ENCODE measurements at places on chromosomes 7 and 10. TPM values are rescaled to one million over a fixed set of nuclear protein-coding genes. Genes with fewer than 3 reads are reported as not detected.

DNA sequence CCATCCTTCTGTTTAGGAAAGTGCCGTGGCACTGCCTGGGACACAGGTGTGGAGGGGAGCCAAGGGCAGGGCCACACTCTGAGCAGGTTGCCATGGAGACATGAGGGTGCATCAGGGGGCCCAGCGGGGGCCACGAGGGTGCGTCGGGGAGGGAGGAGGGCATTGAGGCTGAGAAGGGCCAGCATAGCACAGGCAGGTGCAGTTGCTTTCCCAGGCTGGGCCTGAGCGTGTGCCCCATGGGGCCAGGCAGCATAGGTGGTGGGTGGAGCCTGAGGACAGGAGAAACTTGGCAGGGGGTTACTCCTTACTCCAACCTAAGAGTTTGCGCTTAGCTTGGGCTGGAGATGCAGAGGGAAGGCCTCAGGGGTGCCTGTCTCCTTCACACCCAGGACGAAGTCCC lies 15.2 kb downstream of the YKT6 start:
- DNase-seq = no peak

GRCh38 chr10:35600193-35600592 lies 4.9 kb upstream of the GJD4 start:
- no peak for DNase-seq

DNA sequence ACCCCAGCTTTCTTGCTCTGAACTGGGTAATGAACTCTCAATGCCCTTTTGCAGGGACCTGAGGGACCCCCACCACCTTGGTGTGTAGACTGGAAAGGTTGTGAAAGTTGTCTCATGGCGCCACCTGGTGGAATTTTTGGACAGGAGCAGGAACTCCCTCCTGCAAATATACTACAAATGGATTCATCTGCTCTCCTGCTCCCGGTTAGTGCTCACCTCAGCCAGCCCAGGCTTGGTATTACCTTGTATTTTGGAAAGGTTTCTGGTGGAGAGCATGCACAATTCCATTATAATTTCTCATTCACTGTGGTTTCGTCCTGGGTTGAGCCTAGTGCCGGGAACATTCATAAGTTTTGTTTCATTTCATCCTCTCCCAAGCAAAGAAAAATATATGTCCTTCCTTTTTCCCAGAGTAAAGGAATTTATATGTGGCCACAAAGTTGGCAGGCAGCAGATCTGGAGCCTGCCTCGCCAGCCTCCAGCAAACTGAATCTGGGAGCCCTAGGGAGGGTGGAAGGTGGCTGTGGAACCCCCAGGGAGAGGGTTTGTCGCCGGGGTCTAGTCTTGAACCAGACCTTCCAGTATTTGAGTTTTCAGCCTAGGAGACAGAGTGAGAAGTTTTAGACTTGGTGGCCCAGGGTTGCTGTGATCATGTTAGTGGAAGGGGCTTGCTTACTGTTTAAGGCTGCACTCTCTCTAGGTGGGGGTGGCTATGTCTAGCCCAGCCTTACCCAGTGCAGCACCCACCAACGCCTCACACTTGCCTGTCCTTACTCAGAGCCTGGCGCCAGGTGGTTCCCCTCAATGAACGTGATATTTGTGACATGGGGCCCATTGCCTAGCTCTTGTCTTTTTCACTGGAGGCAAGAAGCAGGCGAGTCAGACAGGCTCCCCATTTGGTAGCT lies 9.5 kb downstream of the FAM241B start:
- peak; percentile 67 for DNase-seq

- DNase-seq = peak; percentile 90
Observed at GRCh38 chr7:42237811-42238541, 967 bp upstream of the GLI3 start.

DNA sequence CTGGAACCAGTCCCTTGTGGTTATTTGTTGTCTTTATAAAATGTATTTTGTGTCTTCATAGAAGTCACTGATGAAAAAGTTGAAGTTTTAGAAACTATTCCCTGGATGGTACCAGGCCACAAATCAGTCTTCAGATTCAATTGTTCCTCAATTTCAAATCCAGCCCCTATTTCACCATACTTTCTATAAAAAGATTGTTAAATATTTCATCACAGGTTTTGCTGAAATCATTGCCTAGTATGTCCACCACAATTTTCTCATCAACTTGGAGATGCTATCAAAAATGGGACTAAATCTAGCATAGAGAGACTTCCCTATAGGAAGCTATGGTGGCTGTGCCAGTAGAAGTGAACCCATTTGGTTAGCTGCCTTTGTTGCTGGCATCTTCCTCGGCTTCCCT lies 118.5 kb downstream of the RAB18 start:
- DNase-seq = no peak

GRCh38 chr10:85795460-85795859 lies 571.1 kb downstream of the GRID1 start:
- no peak for DNase-seq

- DNase-seq = no peak
Observed at GRCh38 chr7:106273009-106273668, 11.6 kb downstream of the NAMPT start.

GRCh38 chr10:96287392-96288105 lies 16.2 kb upstream of the BLNK start:
- no peak for DNase-seq

- no peak for DNase-seq
Observed at GRCh38 chr7:44980393-44981034, 1.7 kb upstream of the MYO1G start.

GRCh38 chr10:130471486-130471885 lies 335.3 kb downstream of the GLRX3 start:
- DNase-seq = no peak

GRCh38 chr10:38038932-38039245 lies 28.4 kb downstream of the ZNF33A start:
- no peak for DNase-seq

- no peak for DNase-seq
Observed at GRCh38 chr10:2143213-2143835, 406.0 kb upstream of the ADARB2 start.

DNA sequence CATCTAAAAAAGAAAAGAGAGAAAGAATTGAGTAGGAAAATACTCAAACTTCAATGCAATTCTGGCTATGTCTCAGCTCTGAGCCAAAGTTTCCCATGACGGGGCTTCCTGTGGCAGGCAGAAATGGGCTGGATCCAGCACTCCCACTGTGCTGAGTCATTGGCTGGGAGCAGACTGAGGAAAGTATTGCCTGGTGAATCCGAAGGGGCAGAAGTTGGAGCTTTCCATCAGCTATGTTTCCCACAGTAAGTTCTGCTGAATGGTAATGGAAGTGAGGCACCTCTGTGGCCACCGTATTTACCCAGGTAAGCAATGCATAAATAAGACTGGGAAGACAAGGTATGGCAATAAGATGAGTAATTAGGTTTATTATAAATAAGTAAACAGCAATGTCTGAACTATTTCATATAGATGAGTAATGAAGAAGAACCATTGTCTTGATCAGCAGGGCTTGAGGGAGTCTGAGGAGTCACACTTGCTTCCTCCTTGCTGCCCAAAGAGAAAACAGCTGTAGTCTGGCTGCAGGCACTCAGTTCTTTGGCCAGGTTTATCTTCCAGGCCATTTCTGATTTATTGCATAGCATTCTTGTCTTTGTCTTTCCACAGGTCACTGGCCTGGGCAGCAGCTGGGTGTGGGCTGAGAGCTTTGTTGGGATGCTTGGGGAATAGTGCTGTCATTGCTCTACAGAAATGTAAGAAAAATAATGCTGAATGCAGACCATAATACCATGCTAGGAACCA lies 255.3 kb downstream of the DNAJB9 start:
- peak; percentile 49 for DNase-seq

- no peak for DNase-seq
Observed at GRCh38 chr7:133931053-133931452, 196.1 kb upstream of the LRGUK start.

DNA sequence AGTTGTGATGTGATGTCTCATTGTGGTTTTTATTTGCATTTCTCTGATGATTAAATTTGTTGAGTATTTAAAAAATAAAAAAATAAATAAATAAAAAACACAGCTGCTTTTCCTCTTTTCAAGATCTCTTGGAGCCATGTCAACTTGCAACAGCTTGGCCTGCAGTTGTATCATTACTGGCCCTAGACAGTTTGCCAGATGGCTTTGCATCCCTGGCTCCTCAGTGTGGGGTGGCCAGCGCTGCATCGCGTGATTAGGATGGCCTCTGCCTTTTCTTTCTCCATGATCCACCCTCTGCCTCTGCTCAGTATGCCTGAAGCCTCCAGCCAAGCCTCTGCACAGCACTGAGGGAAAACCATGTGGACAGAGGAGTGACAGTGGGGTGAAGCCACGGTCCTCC lies 96.8 kb downstream of the PPP1R3C start:
- DNase-seq = peak; percentile 33

GRCh38 chr10:78600740-78601139 lies 468.0 kb upstream of the ZMIZ1 start:
- DNase-seq = no peak

DNA sequence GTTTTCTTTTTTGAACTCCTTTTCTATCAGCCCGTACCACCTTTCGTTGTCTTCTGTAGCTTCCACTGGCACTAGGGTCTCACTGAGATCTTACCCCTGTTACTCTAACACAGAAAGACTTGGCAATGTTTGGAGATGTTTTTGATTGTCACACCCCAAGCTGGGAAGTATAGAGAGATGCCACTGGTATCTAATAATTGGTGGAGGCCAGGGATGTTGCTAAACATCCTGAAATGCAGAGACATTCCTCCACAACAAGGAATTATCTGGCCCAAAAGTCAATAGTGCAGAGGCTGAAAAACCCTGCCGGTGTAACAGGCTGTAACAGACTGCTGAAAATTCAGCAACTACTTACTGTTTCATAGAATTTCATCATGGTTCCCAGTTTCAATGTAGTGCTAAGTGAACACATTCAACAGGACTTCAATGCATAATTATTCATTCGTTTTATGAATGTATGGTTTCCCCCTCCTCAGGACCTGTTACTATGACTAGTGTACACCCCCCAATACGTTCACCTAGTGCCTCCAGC lies 115.9 kb downstream of the TRIM24 start:
- no peak for DNase-seq

DNA sequence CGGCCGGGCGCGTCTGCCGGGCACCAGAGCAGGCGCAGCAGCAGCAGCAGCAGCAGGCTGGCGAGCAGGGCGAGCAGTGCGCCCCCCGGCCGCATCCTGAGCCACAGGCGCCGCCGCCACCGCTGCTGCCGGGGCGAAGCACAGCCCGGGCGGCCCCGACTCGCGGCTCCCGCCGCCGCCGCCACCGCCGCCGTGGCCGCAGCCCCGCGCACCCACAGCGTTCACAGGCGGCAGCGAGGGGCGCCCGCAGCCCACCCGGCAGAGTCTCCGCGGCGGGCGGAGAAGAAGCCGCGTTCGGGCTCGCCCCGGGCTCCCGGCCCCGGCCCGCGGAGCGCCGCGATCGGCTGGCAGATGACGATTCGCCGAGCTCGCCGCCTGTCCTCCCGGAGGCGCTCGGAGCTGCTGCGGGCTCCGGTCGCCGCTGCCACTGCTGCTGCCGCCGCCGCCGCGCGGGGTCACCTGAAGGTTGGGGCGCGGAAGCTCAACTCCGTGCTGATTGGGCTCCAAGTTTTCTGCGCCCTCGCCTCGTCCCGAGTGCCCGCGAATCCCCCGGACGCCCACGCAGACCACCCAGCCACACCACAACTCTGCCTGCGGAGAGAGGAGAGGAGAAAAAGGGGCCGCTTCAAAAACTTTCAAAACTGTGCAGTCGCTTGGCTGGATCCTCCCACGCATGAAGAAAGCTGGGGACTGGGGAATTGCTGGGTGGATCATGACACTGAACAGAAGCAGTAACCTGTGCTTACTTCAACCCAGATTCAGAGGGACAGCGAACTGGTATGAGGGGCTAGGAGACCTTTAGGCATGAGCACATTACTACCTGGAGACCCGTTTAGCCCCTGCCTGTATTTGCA lies at the start of gene ST8SIA6:
TSS of gene ST8SIA6 (minus strand) at position 435 of the 854 bp plus-strand sequence. CDS start at position 95, 340 bp downstream.
- peak; percentile 69 for DNase-seq

DNA sequence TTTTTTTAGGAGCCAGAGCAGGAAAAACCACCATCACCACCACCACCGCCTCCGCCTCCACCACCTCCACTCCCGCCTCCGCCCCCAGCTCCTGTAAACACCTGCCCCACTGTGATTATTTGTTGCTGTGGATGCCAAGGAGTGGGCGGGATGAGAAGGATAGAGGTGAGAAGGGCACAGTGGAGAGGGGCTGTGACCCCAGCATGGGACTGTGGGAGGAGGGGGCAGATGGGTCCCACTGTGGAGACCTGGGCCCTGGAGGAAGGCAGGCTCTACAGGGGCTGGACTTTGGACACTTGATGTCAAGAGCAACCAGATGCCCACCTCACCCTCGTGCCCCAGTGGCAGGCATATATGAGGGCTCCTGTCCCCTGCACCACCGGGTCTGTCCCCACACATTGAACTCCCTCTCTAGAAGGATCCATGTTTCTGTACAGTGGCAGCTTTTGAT lies 24.7 kb downstream of the ANTXRL start:
- no peak for DNase-seq

DNA sequence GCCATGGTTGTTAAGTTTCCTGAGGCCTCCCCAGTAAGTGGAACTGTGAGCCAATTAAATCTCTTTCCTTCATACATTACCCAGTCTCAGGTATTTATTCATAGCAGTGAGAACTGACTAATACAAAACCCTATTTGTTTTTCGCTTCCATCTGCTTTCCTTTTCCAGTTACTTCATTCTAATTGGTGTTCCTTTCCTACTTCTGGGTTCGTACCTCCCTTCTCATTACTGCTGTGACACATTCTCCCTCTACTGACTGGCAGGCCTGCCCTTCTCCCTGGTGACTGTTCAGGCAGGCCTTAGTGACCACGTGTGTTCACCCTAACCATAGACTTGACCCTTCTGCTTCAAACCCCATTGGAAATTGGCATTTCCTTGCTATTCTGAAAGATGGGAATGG lies 37.7 kb downstream of the MTURN start:
- no peak for DNase-seq

DNA sequence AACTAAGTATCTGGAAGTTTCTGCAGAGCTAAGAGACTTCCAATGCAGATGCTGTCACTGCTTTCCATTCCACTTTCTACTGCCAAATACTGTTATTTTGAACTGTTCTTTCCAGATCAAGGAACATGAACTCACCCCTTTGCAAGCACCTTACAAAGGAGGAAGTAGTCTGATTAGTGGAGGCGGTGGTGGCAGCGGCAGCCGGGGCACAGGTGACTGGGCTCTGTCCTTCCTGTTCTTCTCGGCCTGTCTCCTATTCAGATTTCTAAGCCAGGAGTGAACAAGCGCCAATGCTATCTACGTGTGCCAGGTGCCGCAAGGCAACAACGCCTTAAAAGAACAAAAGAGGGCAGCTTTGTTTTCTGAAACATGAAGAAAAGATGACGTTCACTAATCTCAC lies 44.9 kb downstream of the BEND7 start:
- no peak for DNase-seq

Gene TSPAN12
- total RNA-seq = 3.8 TPM

Gene CDNF
- 23.5 TPM for total RNA-seq

Gene MAT1A
- not detected for total RNA-seq

Gene TMEM26
- total RNA-seq = 0.10 TPM

Gene SFRP5
- 0.30 TPM for total RNA-seq

Gene FAM25C
- not detected for total RNA-seq

Gene AASS
- 9.1 TPM for total RNA-seq
